ENCODE measurements at places on chromosomes 2 and 18. TPM values are rescaled to one million over a fixed set of nuclear protein-coding genes. Genes with fewer than 3 reads are reported as not detected.

The ASB18 gene
- polyA plus RNA-seq, result 8.8 TPM

The RIT2 gene
- not detected for polyA plus RNA-seq

- no peak for DNase-seq
These were observed 149.9 kb upstream of the SCN7A start for GRCh38 chr2:166643980-166644379.

DNA sequence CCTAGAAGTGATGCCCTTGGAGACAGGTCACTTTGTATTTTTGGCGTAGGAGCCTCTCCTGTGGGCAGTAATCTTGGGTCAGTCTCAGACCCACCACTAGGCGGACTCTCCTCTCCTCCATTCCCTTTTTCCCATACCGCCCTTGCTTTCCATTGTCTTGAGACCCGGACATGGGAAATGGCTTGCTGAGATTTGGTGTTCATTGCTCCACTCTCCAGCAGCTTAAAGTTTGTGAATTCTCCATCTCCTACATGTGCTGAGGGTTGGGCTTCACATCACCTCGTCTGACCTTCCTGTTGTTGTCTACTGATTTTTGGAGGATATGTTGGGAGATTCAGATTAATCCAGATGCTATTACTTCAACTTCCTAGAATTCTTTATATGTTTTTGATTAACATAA lies 159.2 kb upstream of the RAB12 start:
- no peak for DNase-seq

DNA sequence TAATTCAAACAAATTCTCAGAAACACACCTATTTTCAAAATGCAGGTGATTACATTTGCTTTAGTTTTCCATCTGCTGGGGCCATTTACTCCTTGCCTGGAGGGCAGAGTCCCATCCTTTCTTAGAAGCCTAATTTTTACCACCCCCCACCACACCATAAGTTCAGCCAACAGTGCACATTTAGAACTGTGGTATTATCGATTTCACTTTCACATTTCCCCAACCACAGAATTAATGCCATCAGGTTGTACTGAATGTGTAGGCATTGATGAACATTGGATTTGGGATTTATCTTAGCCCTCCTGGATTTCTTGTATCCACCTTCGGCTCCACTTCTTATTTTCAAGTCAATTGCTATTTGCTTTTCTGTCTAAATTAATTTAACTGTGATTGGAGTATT lies 4.5 kb downstream of the SCYGR3 start:
- no peak for DNase-seq

DNA sequence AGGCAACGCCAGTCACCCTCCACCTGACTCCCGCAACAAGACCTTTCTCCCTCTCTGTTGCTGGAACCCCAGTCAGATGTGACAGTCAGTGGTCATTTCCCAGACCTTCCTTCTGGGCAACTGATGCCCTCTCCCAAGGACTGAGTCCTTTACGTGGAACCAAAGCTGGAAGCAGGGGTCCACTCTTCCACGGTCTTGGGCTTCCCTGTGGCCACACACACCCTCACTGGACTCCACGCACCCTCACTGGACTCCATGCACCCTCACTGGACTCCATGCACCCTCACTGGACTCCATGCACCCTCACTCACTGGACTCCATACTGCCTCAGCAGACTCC lies 7.1 kb downstream of the PTMA start:
- no peak for DNase-seq

- no peak for DNase-seq
These were observed 677 bp upstream of the TMEM178A start for GRCh38 chr2:39664888-39665591.

GRCh38 chr2:31202041-31202440 lies 15.3 kb downstream of the CAPN14 start:
- DNase-seq, result no peak

The DPY30 gene
- polyA plus RNA-seq, result 47.6 TPM

DNA sequence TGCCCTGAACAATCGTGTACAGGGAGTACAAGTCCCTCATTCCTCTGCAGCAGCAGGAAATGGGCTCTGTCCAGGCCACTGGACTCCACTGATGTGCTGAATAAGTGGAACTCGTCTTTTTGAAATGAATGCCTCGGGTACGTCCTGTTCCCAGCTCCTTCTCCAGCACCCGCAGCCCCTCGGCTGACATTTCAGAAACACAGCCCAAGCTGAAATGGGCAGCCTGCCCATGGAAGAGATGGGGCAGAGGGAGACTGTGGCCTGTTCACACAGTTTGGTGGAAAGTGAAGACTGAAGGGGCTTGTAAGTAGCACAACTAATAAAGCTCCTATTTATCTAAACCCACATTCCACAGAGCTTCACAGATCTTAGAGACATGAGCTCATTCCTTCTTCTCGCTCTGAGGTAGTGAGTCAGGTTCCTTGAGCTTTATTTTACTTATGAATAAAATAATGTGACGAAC lies 498.6 kb downstream of the TXNL1 start:
- DNase-seq, result no peak

- no peak for DNase-seq
These were observed 22.2 kb upstream of the ASNSD1 start for GRCh38 chr2:189639007-189639609.

The SIX3 gene
- polyA plus RNA-seq, result not detected

GRCh38 chr2:128832946-128833663 lies 514.4 kb upstream of the HS6ST1 start:
- no peak for DNase-seq

- DNase-seq, result no peak
These were observed 934.6 kb downstream of the SOCS6 start for GRCh38 chr18:71223486-71223885.

- no peak for DNase-seq
These were observed 662.6 kb upstream of the ACVR2A start for GRCh38 chr2:147182260-147182659.

- DNase-seq, result no peak
These were observed 517.9 kb downstream of the PLCL1 start for GRCh38 chr2:198322275-198322674.

GRCh38 chr2:134253117-134253704 lies 661 bp upstream of the MGAT5 start:
- DNase-seq, result no peak
